ENCODE measurements at places on chromosomes 16 and 17.

DNA sequence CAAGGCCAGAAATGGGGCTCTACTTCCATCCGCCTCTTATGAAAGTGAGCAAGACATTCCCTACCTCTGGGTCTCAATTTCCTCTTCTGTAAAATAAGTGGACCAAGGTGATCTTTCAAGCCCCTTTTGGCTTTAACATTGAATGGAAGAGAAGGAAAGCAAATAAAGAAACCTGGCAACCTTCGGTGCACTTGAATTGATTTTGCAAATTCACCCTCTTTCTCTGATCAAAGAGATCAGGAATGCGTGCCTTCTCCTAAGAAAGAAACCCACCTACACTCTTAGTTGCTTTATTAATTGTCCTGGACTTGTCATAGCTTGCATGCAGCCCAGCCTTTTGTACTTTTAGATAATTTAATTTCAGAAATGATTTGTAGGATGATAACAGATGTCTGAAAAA is 3.0 kb downstream of the MSI2 start:
- H3K27me3 ChIP-seq, result no peaks in the 10 kb centered on the region
- peaks cover 5% of the 10 kb centered on the region for H3K4me1 ChIP-seq
- H3K36me3 ChIP-seq, result peaks cover 24% of the 10 kb centered on the region

DNA sequence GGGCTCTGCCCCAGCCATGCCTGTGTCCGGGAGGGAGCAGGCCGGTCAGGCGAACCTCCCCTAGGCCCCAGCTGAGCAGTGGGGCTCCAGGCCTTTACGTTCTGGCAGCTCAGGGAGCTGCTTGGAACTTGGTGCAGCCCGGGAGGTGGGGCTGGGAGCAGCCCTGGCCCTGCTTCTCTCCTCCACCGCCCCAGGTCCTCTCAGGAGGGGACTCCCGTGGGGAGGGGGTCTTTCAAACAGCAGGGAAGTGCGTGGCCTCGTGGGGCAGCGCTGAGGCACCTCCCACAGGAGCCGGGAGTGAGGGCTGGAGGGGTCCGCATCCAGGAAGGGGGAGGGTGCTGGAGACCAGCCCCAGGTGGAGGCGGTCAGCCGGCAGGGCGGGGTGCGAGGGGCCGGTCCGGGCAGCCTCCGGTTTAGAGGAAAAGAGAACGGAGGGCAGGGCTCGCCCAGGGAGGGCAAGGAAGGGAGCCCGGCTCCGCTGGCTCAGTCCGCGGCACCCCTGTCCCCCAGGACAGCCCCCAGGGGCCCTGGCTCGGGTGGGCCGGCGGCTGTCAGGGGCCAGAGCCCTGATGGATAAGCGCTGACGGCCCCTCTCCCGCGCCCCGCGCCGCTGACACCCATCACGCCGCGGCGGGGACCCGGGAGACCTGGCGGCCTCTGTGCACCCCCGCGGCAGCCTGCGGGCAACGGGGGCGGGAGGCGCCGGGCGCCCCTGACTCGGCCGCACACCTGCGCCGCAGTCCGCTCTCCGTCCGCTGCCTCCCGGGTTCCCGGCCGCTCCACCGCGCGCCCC is 587 bp upstream of the PRR35 start:
- H3K4me3 ChIP-seq, result no peak overlapping the region
- H3K27ac ChIP-seq, result peak overlapping the region; percentile 32

DNA sequence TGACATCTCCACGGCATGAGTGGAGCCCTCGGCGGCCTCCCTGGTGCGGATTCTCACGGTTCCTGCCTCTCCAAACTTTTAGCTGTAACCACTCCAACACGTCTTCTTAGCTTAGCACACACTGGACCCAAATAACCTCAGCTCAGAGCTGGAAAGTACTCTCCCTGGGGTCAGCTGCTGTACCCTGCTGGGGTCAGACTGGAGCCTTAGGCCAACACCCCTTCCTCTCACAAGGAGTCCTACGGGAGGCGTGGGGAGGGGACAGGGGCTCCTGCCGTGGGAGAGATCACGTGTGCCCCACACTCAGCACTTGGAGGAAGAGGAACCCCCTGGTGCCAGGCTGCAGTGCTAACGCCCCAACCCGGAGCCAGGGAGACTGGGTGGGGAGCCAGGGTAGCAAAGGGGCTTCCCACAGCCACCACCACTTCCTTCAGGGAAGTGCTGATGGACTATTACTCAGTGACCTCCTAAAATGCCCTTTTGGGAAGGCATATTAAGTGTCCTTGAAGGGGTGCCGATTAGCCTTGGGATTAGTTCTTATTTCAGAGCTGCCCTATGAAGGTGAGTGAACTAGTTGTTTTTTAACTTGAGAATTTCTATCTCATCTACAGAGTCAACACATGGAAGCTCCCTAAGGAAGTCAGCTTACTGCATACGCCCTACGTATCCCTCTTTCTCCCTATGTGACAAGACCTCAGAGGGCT is 124.0 kb downstream of the HIC1 start:
- no peaks in the 10 kb centered on the region for H3K27me3 ChIP-seq
- peaks cover 60% of the 10 kb centered on the region for H3K4me1 ChIP-seq
- DNase-seq, result no peak
- no peak overlapping the region for H3K4me3 ChIP-seq
- H3K36me3 ChIP-seq, result no peaks in the 10 kb centered on the region
- peak overlapping the region; percentile 77 for H3K27ac ChIP-seq

GRCh38 chr17:48439875-48440505 is 10.0 kb upstream of the SKAP1 start:
- peak; percentile 77 for DNase-seq
- H3K4me1 ChIP-seq, result peaks cover 4% of the 10 kb centered on the region
- no peaks in the 10 kb centered on the region for H3K36me3 ChIP-seq

DNA sequence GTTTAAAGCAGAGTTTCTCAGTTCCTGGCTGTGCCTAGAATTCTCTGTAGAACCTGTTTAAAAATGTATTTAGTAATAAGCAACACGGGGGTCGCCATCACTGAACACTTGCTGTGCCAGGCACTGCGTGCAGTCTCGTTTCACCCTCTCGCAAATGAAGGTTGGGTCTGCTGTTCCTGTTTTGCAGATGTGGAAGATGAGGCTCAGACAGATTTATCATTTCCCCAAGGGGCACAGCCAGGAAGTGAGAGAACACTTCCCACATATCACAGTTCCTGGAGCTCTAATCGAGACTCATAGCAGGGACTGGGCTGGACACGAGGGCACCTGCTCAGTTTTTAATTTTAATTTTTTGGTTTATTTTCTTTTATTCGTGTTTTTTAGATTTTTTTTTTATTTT is 122.7 kb downstream of the ABCC6 start:
- no peaks in the 10 kb centered on the region for H3K4me1 ChIP-seq
- peaks cover 6% of the 10 kb centered on the region for H3K36me3 ChIP-seq
- H3K27me3 ChIP-seq, result no peaks in the 10 kb centered on the region
- no peak overlapping the region for H3K27ac ChIP-seq
- H3K4me3 ChIP-seq, result no peak overlapping the region

All from kidney (tissue), 22 donors.